CD4-positive, alpha-beta T cell treated with Interleukin-17A for 4 hours (primary cell): ENCODE measurements at places on chromosomes 5 and 9.

DNA sequence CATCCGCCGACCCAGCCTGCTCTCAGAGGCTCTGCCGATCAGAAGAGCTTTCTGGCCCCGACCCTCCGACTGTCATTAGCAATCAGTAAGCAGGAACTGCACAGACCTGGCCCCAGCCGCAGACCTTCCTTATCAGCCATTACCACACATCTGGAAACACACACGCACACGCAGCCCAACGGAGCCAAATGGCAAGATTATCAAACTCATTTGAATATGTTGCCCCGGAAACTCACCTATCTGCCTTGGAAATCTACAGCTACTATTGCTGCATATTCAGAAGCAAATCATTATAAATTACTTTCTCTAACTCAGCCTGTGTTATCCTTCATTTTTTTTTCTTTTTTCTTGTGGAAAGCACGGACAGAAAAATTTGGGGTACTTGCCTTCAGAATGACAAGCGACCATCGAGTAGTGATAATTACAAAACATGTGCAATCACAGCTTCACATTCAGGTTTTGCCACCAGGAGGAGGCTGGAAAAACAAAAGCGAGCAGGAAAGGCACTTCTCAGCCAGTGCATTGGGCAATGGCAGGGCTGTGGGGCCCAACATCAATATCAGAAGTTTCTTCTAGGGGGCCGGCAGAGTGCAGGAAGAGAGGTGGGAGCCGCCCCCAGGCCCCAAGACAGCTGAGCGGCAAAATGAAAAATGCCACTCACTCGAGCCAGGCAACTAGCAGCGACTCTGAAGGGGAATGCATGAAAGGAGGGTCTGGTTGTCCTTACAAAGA is 122.3 kb downstream of the VAV2 start:
- DNase-seq: peak; percentile 10

DNA sequence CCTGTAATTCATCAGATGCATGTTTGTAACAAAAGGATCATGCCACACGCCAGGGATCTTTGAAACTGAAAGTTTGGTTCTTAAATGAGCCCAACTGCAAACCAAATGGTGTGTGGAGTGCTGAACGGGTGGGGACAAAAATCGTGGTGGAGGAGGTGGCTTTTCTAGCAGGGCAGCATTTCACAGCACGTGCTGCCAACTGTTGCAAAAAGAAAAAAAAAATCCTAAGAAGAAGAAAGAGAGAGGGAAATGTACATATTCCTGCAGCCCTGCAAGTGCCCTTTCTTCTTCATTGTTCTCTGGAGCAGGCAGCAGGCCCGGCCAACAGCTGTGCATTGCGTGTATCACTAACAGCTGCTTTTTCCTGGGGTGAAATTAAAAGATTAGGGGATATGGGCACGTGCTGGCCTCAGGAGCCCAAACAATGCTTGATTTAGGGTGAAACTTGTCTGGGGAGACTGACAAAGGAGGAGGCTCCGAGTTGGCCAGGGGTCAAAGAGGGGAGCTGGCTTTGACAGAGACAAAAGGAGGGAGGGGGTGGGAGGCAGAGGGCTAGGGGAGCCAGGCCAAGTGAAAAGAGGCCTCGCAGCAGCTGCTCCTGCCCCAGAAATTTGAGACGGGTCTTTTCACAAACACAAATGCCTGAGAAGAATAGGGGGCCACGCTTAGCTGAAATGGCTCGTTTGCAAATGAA is 73.0 kb downstream of the GADD45G start:
- no peak for DNase-seq

DNA sequence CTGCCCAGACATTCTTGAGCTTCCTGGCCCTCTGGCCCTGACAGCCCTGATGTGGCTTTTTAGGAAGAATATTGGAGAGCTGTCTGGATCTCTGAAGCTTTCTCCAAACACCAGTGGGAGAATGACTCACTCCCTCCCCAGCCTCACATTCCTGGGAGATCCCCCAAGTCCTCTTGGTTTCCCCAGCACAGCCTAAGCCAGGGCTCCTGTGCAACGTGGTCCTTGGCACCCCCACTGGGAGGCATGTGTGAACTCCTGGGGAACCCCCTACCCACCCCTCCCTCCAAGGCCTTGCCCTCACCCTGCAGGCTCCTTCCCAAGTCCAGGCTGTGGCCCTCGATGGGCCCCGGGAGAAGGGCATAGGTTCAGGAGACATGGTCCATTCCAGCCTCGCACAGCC is 12.7 kb downstream of the GLIPR2 start:
- no peak for DNase-seq

- no peak for DNase-seq
Observed at GRCh38 chr5:118405650-118406061, 582.7 kb downstream of the DTWD2 start.

DNA sequence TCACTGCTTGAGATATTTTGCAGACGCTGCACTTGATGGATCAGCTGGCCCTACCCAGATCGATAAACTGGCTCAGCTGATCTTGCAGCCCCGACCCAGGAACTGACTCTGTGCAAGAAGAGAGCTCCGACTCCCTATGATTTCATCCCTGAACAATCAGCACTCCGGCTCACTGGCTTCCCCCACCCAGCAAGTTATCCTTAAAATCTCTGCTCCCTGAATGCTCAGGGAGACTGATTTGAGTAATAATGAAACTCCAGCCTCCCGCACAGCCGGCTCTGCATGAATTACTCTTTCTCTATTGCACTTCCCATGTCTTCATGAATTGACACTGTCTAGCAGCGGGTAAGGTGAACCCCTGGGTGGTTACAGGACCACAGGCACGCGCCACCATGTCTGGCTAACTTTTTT is 16.9 kb upstream of the NANS start:
- no peak for DNase-seq

GRCh38 chr9:24073007-24073592 is 247.1 kb upstream of the ELAVL2 start:
- DNase-seq: no peak
